A673 (cell line): ENCODE measurements at places on chromosomes 2 and 18. TPM values are rescaled to one million over a fixed set of nuclear protein-coding genes. Genes with fewer than 3 reads are reported as not detected.

- H3K4me1 ChIP-seq = peaks cover 41% of the 10 kb centered on the region
- no peak overlapping the region for H3K4me3 ChIP-seq
- H3K27me3 ChIP-seq = no peaks in the 10 kb centered on the region
- no peak overlapping the region for H3K27ac ChIP-seq
- no peak for DNase-seq
Measured at GRCh38 chr2:225190987-225191386, 148.7 kb upstream of the DOCK10 start.

Gene SMAD4
- total RNA-seq = 120 TPM in 2 replicates

GRCh38 chr2:2942906-2943305 is 434.7 kb downstream of the EIPR1 start:
- H3K36me3 ChIP-seq = no peaks in the 10 kb centered on the region
- no peaks in the 10 kb centered on the region for H3K27me3 ChIP-seq
- H3K4me3 ChIP-seq = no peak overlapping the region
- H3K4me1 ChIP-seq = no peaks in the 10 kb centered on the region

- peaks cover 8% of the 10 kb centered on the region for H3K4me1 ChIP-seq
- DNase-seq = peak; percentile 73
- no peak overlapping the region for H3K4me3 ChIP-seq
- no peak overlapping the region for H3K27ac ChIP-seq
- no peaks in the 10 kb centered on the region for H3K36me3 ChIP-seq
- H3K27me3 ChIP-seq = no peaks in the 10 kb centered on the region
Measured at GRCh38 chr2:188303363-188304031, 11.8 kb downstream of the GULP1 start.

DNA sequence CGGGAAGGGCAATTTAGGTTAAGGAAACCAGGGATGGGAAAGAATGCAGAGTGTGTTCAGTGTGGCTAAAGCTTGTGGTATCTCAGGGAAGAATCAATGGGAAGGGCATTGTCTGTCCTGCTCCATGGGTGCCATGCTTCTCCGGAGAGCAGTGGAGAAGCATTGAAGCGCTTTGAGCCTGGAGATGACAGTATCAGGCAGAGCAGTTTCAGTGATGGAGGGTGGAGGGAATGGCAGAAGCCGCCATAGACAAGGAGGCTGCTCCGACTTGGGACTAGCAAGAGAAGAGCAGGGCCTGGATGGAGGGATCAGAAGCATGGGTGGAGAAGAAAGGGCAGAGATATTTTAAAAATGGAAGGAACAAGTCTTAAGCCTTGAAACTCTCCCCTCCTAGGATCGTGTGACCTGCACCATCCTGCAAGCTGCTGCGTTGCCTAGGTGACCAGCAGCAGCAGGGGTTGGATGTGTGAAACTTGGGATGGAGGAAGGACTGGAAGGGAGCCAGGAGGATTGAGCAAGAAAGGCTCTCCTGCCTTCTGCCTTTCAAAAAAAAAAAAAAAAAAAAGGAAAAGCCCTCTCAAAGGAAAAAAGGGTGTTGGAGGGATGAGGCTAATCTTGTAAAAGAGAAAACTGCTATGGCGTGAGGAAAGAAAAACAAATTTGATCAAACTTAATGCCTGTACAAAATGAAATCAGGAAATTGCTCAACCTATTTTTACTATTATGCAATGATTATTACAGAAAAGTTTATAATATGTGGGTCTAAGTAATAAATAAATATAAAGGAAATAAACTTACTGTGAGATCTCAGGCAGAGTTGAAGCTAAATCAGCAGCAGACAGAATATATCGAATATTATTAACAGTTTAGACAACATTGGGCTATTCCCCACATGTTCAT is 493.8 kb upstream of the NRP2 start:
- peak; percentile 76 for DNase-seq
- peaks cover 14% of the 10 kb centered on the region for H3K4me1 ChIP-seq
- H3K4me3 ChIP-seq = no peak overlapping the region
- H3K27me3 ChIP-seq = no peaks in the 10 kb centered on the region
- no peaks in the 10 kb centered on the region for H3K36me3 ChIP-seq
- H3K27ac ChIP-seq = no peak overlapping the region

GRCh38 chr2:69693775-69694450 is 48.0 kb upstream of the ANXA4 start:
- no peaks in the 10 kb centered on the region for H3K27me3 ChIP-seq
- no peak overlapping the region for H3K27ac ChIP-seq
- H3K4me1 ChIP-seq = no peaks in the 10 kb centered on the region

GRCh38 chr2:24307961-24308360 is 52.4 kb downstream of the ITSN2 start:
- no peak for DNase-seq
- no peaks in the 10 kb centered on the region for H3K4me1 ChIP-seq
- H3K27me3 ChIP-seq = no peaks in the 10 kb centered on the region
- no peak overlapping the region for H3K4me3 ChIP-seq
- peaks cover 4% of the 10 kb centered on the region for H3K36me3 ChIP-seq
- H3K27ac ChIP-seq = no peak overlapping the region

- no peak overlapping the region for H3K27ac ChIP-seq
- H3K4me3 ChIP-seq = no peak overlapping the region
- no peaks in the 10 kb centered on the region for H3K36me3 ChIP-seq
- no peak for DNase-seq
- H3K4me1 ChIP-seq = no peaks in the 10 kb centered on the region
- H3K27me3 ChIP-seq = no peaks in the 10 kb centered on the region
Measured at GRCh38 chr2:47218066-47218581, 63.0 kb upstream of the STPG4 start.

DNA sequence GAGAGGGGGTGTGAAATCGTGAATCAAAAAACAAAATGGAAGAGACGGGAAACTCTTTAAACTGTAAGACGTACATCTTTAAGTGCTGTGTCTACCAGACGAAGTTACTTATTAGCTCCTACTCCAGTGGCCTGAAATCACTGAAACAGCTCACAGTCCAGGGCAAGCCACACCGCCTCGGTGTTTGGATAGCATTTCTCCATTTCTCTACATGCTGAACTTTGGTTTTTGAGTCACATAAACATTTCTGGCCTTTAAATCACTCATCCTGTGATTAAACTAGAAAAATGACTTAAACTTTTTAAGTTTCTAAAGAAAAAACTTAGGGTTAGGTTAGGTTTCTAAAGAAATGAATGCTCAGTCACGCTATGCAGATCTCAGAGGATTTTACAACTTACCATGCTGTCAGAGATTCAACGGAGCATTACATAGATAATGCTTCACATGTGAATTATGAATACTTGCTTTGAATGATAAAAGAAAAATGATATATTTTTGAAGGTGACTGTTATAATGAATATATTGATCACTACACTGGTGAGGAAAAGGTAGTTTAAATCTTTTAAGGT is 138.4 kb downstream of the MBP start:
- no peak overlapping the region for H3K4me3 ChIP-seq
- H3K4me1 ChIP-seq = no peaks in the 10 kb centered on the region
- H3K27ac ChIP-seq = no peak overlapping the region
- peaks cover 22% of the 10 kb centered on the region for H3K27me3 ChIP-seq
- no peak for DNase-seq

DNA sequence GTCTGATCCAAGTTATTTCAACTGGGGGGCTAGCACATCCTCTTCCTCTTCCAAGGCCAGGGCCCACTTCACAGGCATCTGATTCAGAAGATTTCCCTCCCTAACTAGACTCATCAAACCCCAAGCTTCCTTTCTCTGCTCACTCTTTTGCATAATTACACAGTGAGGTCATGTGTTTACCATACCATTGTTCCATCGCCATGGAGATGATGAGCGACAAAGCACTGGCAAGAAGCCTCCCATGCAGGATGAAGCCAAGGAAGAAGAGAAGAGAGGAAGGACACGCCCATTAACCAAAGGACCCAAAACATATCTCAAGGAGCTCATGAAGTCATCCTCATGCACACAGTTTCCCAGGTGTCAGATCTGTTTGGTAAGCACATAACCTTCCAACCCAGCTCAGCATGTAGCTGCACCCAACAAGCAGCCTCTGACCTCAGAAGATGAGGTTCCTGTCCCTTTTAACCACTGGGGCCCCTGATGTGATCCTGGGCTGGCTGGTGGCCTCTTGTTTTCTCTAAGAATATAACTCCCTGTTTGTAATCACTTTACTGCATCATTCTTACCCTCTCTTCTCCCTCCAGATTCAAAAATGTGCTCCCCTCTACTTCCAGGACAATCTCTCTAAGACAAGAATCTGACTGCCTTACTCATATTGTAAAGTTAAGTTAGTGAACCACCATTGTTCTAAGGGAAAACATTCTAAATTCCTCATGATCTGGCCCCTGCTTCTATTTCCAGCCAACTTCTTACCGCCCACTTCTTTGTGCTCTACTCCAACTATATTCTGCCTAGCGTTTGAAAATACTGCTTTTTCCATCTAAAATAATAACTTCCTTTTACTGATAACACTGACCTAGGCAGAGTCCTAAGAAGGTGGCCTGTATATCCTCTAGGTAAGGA is 190.1 kb downstream of the TTC32 start:
- no peaks in the 10 kb centered on the region for H3K36me3 ChIP-seq
- no peaks in the 10 kb centered on the region for H3K4me1 ChIP-seq
- H3K4me3 ChIP-seq = no peak overlapping the region
- peak; percentile 61 for DNase-seq

Gene ABCG5
- total RNA-seq = not detected in 2 replicates

DNA sequence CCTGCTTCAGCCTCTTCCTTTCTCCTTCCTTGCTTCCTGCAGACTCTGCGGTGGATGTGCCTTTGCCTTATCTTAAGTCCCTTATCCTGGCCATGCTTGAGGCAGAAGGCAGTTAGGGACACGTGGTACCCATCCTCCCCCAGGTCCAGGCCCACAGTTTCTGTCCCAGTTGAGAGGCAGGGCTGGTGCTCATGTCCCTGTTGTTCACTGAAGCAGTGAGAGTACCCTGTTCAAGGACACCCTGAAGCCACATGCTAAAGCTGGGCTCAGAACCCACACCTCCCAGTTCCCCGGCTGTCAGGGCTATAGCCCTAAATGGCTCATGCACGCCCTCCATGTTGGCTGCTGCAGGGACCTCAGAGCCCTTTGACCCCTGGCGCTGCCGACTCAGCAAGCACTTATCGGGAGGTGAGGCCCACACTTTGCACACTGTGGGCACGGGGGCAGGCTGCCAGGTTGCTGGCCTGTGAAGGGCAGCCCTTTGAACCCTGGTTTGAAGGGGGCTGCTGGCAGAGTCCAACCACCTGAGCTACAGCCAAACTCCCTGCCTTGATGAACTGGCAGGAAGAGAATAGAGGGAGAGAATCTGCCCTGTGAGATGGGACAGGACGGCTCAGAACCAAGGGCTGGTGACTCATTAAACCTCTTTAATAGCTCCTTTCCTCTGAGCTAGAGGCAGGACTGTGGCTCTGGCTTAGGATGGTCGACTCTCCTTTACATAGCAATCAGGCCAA is 6.3 kb downstream of the KHK start:
- H3K27ac ChIP-seq = no peak overlapping the region
- DNase-seq = no peak
- no peaks in the 10 kb centered on the region for H3K27me3 ChIP-seq
- no peak overlapping the region for H3K4me3 ChIP-seq
- no peaks in the 10 kb centered on the region for H3K36me3 ChIP-seq

Gene HRH4
- 0.15 TPM in 1 of 2 replicates, not detected in the other for total RNA-seq

Gene GALR1
- not detected in 2 replicates for total RNA-seq

DNA sequence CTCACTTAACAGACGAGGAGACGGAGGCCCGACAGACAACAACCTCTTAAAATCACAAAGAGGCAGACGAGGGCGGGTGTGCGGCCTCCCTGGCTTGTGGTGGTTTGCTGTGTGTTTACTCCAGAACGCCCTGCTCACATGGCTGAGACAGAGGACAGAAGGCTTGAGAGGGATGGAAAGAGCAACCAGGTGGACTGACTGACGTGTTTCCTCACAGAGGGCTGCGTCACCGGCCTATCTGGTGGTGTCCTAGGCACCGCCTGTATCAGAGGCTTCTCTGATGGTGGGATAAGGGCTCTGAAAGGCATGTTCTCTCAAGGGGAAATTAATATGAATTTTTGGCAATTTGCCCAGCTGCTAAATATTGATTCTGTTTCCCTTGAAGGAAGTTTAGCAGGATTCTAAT is 47.0 kb upstream of the RALBP1 start:
- peaks cover 6% of the 10 kb centered on the region for H3K4me1 ChIP-seq
- no peaks in the 10 kb centered on the region for H3K27me3 ChIP-seq
- no peak overlapping the region for H3K4me3 ChIP-seq

- peaks cover 4% of the 10 kb centered on the region for H3K36me3 ChIP-seq
- no peak overlapping the region for H3K27ac ChIP-seq
- no peak for DNase-seq
- no peaks in the 10 kb centered on the region for H3K4me1 ChIP-seq
Measured at GRCh38 chr2:217980036-217980435, 22.8 kb downstream of the TNS1 start.

GRCh38 chr18:59145055-59145454 is 5.4 kb downstream of the SEC11C start:
- peaks cover 53% of the 10 kb centered on the region for H3K4me1 ChIP-seq
- H3K36me3 ChIP-seq = peaks cover 15% of the 10 kb centered on the region
- no peak overlapping the region for H3K4me3 ChIP-seq
- no peak overlapping the region for H3K27ac ChIP-seq
- no peaks in the 10 kb centered on the region for H3K27me3 ChIP-seq

DNA sequence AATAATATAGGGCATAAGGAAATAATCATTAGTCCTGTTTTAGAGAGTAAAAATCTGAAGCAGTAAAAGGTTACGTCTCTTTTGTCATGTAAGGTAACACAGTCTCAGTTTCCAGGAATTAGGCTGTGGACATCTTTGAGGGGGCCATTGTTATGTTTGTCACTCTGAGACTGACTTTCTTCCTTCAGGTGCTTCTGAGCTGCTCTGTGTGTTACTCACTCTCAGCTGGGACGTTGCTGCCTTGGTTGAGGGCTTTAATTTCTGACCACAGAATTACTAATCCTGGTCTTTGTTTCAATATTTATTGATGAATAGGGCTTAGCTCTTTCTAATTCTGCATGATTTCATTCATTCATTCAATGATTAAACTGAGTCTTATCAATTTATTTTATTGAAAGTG is 55.9 kb upstream of the SLC38A11 start:
- no peaks in the 10 kb centered on the region for H3K36me3 ChIP-seq
- no peaks in the 10 kb centered on the region for H3K4me1 ChIP-seq
- no peak overlapping the region for H3K27ac ChIP-seq
- DNase-seq = no peak

- no peaks in the 10 kb centered on the region for H3K36me3 ChIP-seq
- H3K4me3 ChIP-seq = no peak overlapping the region
- H3K27me3 ChIP-seq = peaks cover 3% of the 10 kb centered on the region
Measured at GRCh38 chr2:134212746-134213145, 41.1 kb upstream of the MGAT5 start.

- H3K4me1 ChIP-seq = no peaks in the 10 kb centered on the region
- no peaks in the 10 kb centered on the region for H3K27me3 ChIP-seq
- H3K36me3 ChIP-seq = no peaks in the 10 kb centered on the region
- H3K4me3 ChIP-seq = no peak overlapping the region
- DNase-seq = no peak
- H3K27ac ChIP-seq = no peak overlapping the region
Measured at GRCh38 chr18:78893281-78894032, 86.2 kb upstream of the SALL3 start.

Gene GNAL
- total RNA-seq = 0.06 and 0.15 TPM in 2 replicates

Gene CPO
- not detected in 2 replicates for total RNA-seq

Gene TDRD15
- total RNA-seq = not detected in 2 replicates

Gene TNS1
- total RNA-seq = 88.9 and 99.6 TPM in 2 replicates

GRCh38 chr2:134764164-134764563 is 45.4 kb upstream of the TMEM163 start:
- no peak overlapping the region for H3K27ac ChIP-seq
- H3K27me3 ChIP-seq = peaks cover 15% of the 10 kb centered on the region
- no peaks in the 10 kb centered on the region for H3K4me1 ChIP-seq
